ENCODE measurements at places on chromosomes 1 and 21.

DNA sequence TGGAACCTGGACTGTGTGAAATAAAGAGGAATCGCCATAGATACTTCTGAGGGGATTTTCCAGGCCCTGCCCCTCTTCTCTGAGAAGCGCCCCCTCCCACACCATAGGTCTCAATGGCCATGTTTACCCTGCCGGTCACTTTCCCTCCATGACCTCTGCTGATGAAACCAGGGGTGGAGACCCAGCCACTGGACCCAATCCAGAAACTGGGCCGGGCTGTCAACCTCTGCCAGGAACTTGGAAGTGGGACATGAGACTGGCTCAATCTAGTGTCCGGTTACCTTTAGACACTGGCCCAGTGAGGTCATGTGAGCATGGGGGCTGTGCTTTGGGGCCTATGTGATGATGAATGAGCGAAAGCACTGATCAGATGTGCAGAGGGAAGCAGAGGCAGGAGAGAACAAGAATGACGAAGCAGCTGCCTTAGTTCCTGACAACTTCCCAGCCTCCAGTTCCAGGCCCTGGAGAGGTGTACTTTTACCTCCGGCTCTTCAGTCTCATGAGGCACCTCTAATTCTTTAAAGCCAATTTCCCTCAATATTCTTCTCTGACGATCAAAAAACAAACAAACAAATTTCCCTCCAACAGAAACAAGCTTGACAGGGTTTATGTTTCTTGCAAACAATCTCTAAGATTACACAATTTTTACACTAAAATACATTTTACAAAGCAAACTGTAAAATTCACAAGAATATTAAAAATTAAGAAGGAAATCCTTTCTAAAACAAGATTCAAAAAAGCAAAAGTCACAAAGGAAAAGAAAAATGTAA lies 4.9 kb downstream of the ASAP3 start:
- DNase-seq: no peak

GRCh38 chr1:8889925-8890785 lies 11.7 kb upstream of the ENO1 start:
- DNase-seq: no peak

- no peak for DNase-seq
Measured at GRCh38 chr1:3106216-3106615, 37.2 kb downstream of the PRDM16 start.

DNA sequence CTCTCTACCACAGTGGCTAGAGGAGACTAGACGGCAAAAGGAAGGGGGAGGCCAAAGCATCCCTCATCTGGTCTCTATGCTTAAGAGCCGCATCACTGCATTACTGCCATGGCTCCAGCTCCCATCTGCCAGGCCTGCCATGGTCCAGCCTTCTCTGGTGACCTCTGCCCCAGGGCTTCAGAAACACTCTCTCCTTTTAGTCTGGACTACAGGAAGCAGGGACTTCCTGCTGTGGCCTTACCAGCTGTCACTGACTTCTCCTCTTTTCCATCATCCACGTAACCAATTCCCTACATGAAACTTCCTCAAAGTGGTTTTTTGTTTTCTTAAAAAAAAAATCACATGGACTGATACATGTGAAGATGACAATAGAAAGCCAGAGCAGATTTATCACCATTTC lies 323.1 kb upstream of the NFIA start:
- no peak for DNase-seq

DNA sequence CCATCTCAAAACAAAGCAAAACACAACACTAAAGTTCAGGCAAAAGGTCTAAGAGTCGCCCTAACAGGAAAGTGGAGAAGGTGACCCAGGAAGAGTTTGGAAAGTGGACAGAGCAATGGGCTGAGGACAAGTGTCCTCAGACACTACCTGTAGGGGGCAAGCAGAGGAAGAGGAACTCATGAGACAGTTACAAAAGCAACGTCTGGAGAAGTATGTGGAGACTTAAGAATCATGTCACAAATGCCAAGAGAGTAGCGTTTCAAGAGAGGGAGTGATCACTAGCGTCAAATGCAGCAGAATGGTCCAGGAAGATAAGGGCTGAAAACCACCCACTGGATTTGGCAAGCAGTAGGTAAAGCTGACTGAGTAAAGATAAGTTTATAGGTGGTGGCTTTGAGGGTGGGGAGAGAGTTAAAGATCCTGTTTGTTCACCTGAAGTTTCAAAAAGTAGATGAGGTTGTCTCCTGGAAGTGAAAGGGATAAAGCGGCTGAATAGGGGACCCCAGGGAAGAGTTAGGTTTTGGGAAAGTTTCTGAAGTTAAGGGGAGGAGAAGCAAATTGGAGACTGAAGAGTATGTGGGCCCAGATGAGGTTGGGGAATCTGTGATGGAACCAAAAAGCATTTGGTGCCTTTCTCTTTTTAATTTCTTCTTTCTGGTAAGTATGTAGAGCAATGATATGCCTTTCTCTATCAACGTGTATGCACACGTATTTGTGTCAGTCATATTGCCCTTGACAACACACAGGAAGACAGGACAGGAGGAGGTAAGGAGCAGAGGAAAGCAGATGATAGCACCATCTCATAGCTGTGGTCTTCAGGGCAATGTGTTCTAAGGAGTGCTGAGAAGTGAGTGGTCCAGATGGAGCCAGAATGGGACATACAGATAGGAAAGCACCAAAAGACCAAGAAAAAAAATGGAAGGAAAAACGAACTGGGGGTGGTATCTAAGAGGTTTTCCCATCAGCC lies 3.1 kb downstream of the BSDC1 start:
- DNase-seq: no peak

GRCh38 chr1:204162494-204163074 lies 3.6 kb downstream of the REN start:
- DNase-seq: peak; percentile 74

DNA sequence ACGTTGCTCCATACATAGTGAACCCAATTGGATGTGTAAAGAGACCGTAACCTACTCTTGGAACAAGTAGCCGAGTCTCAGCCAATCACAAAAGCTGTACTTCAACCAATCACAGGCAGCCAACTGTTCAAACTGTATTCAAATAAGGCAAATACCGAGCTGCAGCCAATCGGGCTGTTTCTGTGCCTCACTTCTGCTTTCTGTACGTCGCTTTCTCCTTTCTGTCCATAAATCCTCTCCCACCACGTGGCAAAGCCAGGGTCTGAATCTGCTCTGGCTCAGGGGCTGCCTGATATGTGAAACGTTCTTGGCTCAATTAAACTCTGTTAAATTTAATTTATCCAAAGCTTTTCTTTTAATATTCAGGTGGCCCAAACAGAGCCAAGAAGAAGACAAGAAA lies 210.3 kb downstream of the URB2 start:
- DNase-seq: no peak

GRCh38 chr1:113981962-113982931 lies 3.0 kb downstream of the OLFML3 start:
- DNase-seq: no peak

DNA sequence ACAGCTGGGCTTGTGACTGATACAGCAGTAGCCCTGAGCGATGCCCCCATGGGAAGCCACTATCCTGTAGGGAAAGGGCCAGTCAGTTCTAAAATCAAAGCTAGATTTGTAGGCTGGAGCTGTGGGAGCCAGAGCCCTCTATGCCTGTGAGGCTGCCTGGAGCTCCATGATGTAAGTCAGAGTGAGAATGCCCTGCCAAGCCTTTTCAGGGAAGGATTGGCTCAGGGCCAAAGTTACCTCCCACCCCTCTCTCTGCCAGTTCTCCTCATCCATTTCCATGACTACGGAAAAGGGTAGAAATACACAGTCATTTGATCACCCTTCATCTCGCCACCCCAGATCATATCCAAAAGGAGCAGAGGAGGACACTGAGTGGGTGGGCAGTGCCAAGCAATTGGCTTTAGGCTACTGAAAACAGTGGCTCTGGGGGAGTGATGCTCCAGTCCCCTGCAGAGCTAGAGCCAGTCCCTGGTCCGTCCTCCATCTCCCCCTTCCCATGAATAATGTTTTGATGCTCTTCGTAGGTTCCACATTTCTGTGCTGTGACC lies 59.5 kb upstream of the KCNA3 start:
- DNase-seq: no peak

GRCh38 chr1:32066489-32066873 lies 6.3 kb upstream of the TMEM39B start:
- peak; percentile 52 for DNase-seq

- no peak for DNase-seq
Measured at GRCh38 chr1:14064649-14065442, 364.9 kb downstream of the PRDM2 start.

GRCh38 chr1:197001828-197002227 lies 24.5 kb downstream of the CFHR5 start:
- DNase-seq: no peak

DNA sequence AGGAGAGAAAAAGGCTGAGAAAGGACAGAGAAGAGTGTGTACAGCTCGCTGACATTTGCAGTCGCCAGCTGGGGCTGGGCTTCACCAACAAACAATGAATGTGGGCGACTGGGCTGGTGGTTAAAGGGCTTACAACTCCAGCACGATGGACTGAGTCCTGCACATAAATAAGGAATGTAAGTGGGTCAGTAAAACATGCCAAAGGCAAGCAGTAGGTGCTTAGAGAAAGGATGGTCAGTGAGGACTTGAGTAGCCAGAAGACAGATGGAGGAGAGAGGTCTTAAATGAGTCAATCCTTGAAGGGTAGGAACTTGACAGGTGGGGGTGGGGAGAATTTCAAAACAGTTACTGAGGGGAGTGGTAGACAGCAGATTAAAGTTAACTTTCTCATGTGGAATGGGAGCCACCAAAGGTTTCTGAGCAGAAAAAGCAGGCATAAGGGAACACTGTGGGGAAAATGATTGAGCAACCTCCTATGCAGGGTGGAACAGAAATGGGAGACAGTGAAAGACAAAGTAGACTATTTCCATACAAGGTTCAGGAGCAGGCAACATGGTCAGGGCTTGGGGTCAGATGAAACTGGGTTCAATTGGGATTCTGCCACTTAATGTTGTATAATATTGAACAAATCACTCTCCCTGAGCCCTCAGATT lies 37.4 kb downstream of the GADD45A start:
- no peak for DNase-seq

DNA sequence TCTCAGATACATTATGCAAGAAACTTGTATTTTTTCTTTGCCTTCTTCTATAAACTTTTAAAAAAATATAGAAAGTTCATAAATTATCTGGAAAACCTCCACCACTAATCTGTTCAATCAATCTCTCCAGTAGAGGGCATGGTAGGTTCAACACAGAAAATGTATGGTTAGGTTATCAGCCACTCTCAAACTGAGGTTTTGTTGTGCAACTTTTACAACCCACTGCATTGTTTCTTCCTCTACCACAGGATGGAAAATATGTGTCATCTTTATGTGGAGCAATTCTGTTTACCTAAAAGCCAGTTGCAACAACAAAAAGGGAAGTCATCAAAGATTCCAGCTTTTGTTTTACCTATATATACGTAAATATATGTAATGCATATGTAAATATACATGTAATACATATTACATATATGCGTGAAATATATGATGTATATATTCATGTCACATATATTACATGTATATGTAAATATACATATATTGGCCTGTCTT lies 3.0 kb upstream of the RGS2 start:
- DNase-seq: no peak

DNA sequence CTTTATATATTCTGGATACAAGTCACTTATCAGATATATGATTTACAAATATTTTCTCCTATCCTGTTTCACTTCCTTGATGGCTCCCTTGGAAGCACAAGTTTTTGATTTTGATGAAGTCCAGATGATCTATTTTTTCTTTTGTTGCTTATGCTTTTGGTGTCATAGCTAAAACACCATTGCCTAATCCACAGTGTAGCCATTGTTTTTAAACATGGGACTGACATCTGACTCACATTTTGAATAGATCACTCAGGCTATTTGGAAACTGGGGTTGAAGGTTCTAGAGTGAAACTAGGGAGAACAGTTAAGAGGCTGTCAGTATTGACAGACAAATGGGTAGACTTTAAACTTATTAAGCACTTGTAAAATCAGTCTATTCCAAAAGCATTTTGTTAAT lies 16.6 kb downstream of the AK4 start:
- DNase-seq: no peak

- DNase-seq: no peak
Measured at GRCh38 chr1:218916720-218917119, 257.0 kb upstream of the LYPLAL1 start.

- DNase-seq: no peak
Measured at GRCh38 chr1:71944006-71944405, 338.3 kb downstream of the NEGR1 start.

- DNase-seq: no peak
Measured at GRCh38 chr21:31014891-31015290, 23.4 kb downstream of the KRTAP19-8 start.

DNA sequence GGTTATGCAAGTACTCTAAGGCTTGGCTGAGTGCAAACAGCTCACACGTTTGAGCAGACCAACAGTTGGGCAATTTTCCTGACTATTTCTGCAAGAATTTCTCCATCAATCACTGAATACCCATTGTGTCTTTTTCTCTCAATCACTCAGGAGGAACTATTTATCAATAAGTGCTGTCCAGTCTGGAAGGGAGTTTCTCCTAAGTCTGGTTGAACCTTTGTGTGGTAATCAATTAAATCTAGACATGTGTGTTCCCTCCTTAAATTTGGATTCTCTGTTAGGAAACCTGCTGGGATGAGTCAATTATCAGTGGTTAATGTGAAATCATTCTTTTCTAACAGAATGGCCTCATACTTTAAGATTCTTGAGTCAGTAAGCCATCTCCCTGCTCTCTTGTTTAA lies 6.8 kb upstream of the AADACL3 start:
- no peak for DNase-seq
